Small intestine (tissue), 16 donors: ENCODE measurements at places on chromosomes 2 and 18. TPM values are rescaled to one million over a fixed set of nuclear protein-coding genes. Genes with fewer than 3 reads are reported as not detected.

Gene TBR1
- polyA plus RNA-seq = 0.03 TPM

Gene RAB6C
- polyA plus RNA-seq = 0.07 TPM

Gene POU3F3
- not detected for polyA plus RNA-seq

Gene MC5R
- polyA plus RNA-seq = not detected

Gene C1GALT1C1L
- polyA plus RNA-seq = 0.37 TPM

Gene SNORC
- 9.1 TPM for polyA plus RNA-seq

Gene RAMP1
- polyA plus RNA-seq = 61.6 TPM

Gene LYPD1
- 0.87 TPM for polyA plus RNA-seq

Gene CHN1
- 2.7 TPM for polyA plus RNA-seq

Gene TMX3
- polyA plus RNA-seq = 45.4 TPM

Gene CROCC2
- polyA plus RNA-seq = 0.18 TPM
